Activated CD8-positive, alpha-beta memory T cell treated with anti-CD3 and anti-CD28 coated beads, Interleukin-2, amount 50 U/mL, for 48 hours (primary cell): ENCODE measurements at places on chromosomes 4 and X.

DNA sequence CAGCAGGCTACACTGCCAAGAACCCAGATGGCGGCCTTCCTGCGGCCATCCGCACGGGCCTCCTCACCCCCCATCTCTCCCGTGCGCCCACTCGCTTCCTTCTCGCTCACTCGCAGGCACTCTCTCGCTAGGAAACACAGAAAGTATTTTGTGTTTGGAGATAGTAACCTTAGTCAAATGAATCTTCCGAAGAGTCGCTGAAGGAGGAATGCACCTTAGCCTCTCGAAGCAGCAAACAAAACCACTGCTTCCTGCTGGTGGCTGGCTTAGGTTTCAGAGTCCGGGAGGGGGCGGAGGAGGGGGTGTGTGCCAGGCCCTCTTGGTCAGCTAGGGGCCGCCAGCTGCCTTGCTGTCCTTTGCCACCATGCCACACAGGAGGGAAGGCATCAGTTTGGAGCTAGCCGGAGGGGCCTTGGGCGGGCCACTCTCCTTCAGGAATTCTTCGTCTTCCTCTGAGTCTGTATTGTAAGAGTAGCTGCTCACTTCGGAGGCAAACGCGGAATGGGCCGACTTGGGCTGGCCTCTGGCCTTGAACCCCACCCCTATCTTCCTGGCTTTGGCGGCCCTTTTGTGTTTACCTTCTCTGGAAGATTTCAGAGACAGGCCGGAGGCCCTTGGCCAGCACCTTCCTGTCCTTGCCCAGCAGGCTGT, 73.2 kb upstream of the UCP1 start:
- no peak for DNase-seq

- DNase-seq = no peak
These were observed 48.6 kb upstream of the AP1S2 start for GRCh38 chrX:15903186-15903681.

DNA sequence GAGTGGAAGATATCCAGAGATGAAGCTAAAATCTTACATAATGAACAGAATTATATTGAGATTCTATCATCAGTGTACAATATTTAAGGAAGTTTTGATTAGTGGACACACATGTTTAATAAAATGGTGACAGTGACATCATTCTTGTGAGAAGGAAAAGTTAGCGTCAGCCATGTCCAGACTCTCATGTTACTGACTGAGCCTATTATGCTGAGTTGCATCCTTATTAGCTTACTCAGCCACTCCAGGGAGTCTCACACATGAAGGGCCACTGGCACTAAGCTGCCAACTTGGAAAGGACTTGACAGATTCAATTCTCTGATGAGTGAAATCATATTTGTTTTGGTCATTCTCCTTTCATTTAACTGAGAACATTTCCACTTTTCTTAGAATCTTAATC, 170.6 kb downstream of the BANK1 start:
- DNase-seq = no peak

- no peak for DNase-seq
These were observed 367.6 kb upstream of the LCORL start for GRCh38 chr4:18389115-18389514.

DNA sequence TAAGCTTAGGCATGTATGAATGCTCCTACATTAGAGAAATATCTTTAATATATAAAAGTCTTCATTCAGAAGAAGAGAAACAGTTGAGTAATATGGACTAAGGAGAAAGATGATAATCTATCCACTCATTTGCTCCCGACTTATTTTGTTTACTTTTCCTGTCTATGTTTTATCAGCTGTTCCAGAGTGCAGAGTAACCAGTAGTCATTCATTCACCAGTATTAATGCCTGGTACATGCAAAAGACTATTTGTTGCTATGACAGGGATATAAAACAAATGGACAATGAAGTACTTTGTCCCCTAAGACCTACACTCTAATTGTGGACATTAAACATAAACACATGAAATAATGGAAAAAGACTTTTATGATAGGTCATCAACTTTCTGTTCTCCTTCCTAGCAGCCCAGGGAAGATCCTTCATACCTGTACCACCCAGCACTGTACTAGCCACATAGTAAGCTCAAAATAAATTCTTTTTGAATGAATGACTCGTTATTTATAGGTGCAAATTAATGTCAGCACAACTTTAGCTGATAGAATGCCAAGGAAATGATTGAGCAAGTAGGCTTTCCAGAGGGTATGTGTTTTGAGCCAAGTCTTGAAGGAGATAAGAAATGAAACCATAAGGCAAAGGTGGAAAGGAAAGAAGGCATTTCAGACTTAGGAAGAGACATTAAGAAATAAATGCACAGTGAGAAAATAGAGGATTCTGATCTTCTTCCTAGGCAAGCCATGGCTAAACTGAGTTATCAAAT, 45.0 kb upstream of the IL13RA1 start:
- DNase-seq = no peak

GRCh38 chrX:116285501-116285900, 115.0 kb downstream of the AGTR2 start:
- DNase-seq = no peak

GRCh38 chr4:98571161-98571786, 87.1 kb downstream of the TSPAN5 start:
- no peak for DNase-seq

GRCh38 chr4:55910140-55910539, 38.6 kb upstream of the CEP135 start:
- DNase-seq = no peak

GRCh38 chr4:163755013-163755412, 260.5 kb downstream of the TMA16 start:
- DNase-seq = no peak

GRCh38 chr4:179465131-179465797, 2023.0 kb upstream of the AGA start:
- no peak for DNase-seq

DNA sequence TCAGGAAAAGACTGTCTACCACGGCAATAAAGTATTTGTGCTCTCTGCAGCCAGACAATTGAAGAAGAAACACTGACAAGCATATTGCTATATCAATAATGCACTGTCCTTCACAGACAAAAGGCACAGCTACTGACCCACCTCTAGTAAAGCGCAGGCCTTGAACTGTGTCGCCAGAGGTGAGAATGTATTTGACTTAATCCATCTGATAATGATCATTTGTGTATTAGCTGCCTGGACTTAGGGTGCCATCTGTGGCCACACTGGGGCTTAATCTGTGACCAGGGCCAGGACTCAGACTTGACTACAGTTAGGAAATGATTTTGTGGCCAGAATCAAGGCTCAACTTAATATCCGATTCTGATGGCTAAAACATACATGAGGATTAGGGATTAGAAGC, 260.4 kb downstream of the SMARCA1 start:
- DNase-seq = no peak

DNA sequence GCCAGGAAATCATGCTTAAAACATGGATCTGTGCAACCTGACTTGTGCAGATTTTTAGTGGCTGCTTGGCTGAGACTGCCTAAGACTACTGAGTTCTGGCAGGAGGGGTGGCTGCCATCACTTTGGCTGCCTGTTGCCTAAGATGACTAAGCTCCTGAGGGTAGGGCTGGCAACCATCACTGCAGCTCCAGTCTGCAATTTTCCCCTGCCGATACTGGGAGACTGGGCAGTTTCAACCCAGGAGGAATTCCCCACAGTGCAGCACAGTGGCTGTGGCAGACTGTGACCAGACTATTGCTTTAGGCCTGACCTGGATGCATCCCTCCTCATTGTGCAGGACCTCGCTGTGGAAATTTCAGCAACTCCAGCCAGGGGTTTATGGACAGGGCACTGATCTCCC, 544.9 kb downstream of the ANKRD50 start:
- no peak for DNase-seq

- DNase-seq = no peak
These were observed 497.6 kb downstream of the STIM2 start for GRCh38 chr4:27358269-27358668.

- DNase-seq = no peak
These were observed 314.2 kb upstream of the PUDP start for GRCh38 chrX:7462110-7462509.

DNA sequence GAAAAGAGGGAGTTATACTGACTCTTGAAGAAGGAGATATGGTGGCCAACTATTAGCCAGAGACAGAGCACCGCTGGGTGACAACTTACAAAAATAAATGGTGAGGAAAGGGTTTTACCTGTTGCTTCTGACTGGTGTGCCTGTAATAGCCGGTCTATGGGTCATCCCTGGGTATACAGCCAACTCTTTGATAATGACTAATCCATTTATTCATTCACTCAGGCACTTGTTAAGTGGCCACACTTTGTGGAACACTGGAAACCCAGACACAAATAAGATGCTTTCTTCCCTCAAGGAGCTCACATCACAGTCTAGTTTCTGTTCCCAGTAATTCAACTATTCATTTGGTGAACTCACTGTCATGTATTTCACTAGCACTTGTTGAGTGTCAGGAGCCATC, 13.2 kb upstream of the CAPN6 start:
- DNase-seq = no peak

DNA sequence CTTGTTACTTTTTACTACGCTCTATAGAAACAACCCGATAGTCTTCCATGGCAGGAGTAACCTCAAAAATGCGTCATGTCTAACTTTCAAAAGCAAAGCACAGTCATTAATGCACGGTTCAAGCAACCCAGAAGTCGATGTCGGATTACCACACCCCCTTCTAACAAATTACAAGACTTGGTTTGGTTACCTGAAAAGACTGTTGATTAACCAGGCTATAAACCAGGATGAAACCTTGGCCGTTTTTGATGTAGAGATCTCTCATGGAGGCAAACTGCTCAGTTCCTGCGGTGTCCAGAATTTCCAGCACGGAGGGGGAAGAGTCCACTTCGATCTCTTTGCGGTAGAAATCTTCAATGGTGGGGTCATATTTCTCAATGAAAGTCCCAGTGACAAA, 2.4 kb downstream of the RAP2C start:
- DNase-seq = no peak

- DNase-seq = no peak
These were observed 6.3 kb downstream of the KIAA1210 start for GRCh38 chrX:119121341-119121740.

DNA sequence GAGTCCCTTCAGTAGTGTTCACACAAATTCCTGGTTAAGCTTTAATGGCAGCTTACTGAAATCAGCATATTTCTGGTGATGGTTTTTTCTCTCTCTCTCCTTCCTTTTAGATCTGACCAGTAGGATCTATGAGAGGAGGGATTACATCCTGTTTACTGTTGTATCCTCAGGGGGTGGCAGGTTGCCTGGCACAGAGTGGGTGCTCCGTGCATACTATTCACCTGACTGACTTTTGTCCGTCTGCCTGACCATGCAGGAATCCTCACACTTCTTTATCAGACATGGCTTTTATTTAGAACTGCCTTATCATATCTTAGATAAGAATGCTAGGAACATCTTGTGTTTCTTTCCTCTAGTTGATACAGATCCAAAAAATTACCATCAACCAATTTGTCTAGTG, 29.6 kb downstream of the MCUB start:
- no peak for DNase-seq

DNA sequence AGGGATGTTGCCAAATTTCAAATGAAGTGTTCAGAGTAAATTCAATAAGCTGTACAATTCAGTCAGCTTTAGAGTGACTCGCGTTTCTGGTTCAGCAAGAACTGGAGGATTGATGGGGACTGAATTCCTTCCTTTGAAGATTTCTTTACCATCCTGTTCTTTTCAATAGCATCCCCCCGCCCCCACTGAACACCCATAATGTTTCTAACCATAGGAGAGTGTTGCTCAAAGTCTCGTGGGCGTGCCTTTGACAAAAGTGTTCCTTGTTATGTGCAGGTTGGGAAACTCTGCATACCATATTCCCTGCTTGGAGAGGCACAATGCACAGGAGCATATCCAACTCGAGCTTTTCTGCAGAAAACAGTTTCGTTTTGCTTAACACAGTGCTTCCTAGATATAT, 323.5 kb upstream of the CASK start:
- DNase-seq = no peak

GRCh38 chrX:132180929-132181328, 38.3 kb downstream of the RAP2C start:
- DNase-seq = no peak

DNA sequence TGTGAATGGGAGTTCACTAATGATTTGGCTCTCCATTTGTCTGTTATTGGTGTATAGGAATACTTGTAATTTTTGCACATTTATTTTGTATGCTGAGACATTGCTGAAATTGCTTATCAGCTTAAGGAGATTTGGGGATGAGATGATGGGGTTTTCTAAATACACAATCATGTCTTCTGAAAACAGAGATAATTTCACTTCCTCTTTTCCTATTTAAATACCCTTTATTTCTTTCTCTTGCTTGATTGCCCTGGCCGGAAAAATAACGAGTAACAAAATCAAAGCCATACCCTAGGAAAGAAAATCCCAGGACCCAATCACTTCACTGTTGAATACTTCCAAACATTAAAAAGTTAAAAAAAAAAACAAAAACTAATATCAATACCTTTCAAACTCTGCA, 67.7 kb upstream of the UGT2B4 start:
- DNase-seq = no peak

GRCh38 chr4:23720556-23720955, 169.3 kb downstream of the PPARGC1A start:
- no peak for DNase-seq

DNA sequence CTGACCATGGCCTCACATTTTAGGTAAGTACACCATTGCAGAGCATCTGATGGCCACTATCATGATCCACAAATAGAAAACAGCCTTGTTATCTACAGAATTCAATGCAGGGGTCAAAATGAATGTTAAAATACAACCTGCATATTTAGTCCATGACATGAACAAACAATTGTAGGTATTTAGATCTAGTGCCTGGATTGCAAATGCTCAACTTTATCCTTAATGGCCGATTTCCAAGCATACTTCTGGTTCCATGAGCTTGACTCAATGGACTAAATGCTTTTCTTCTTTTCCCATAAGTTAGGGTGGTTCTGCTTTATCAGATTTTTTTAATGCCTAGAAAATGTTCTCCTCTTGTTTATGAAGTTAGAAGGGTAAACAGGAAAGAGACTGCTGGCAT, 139.2 kb upstream of the TTC29 start:
- DNase-seq = no peak

GRCh38 chr4:4758681-4759080, 100.8 kb upstream of the MSX1 start:
- DNase-seq = no peak

GRCh38 chrX:10833299-10834169, 213.1 kb upstream of the MID1 start:
- DNase-seq = no peak

DNA sequence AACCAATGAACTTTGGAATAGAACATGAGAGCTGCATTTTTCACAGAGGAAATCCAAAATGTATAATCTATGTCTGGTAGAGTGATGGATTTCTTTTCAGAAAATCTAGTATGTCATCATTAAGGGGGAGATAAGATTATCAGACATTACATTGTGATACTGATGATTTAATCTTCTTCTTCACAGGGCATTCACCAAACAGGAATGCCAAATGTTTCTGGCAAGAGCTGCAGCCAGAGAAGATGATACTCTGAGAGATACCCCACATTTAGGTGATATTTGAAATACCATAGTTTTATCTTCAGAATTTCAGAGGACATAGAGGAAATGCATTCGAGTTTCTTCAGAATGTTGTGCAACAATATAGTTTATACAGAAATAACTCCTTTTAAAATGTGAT, 1523.7 kb upstream of the ADGRL3 start:
- no peak for DNase-seq
